NCI-H510A (cell line): ENCODE measurements at places on chromosomes 1 and 21.
A peak's percentile ranks its signal among the peaks of the same experiment; 100 is the strongest.

GRCh38 chr1:234586304-234586703 is 23.7 kb downstream of the IRF2BP2 start:
- no peak for DNase-seq

DNA sequence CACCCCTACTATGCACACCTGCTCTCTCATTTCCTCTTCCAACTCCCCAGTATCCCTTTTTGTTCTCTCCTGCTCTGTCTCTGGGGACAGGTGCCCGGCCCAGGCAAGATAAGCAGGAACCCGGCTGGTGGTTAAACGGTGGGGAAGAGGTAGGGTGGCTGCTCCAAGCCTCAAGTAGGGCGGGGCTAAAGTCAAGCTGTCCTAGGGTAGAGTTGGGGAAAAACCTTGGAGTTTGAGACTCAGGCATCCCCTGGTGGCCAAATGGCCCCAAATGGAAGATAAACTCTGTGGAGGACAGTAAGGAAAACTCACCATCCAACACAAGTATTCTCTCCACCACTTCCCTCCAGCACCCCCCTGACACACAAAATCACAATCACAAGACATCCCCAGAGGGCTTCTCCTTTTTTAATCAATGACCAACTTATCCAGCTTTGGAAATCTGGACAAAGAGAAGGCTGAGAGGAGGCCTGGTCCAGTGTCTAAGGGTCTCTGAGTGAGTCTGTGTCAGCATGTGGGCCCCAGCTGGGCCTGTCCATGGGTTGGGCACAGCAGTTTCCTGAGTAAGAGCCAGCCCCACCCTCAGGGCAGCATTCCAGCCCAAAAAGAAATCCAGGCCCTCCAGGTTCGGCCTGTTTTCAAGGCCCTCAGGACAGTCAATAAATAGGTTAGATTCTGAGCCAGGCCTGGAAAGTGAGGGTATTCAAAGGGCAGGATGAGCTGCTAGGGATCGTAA is 9.8 kb downstream of the POMGNT1 start:
- no peak for DNase-seq

- no peak for DNase-seq
These were observed 2.7 kb downstream of the IFNAR2 start for GRCh38 chr21:33232291-33233034.

- DNase-seq = no peak
These were observed 23.7 kb downstream of the DHX9 start for GRCh38 chr1:182862827-182863226.

- DNase-seq = no peak
These were observed 2.5 kb downstream of the CNR2 start for GRCh38 chr1:23910553-23911246.

GRCh38 chr1:21786640-21787039 is 3.7 kb upstream of the USP48 start:
- no peak for DNase-seq

GRCh38 chr1:209430821-209431259 is 152.7 kb upstream of the CAMK1G start:
- DNase-seq = no peak

DNA sequence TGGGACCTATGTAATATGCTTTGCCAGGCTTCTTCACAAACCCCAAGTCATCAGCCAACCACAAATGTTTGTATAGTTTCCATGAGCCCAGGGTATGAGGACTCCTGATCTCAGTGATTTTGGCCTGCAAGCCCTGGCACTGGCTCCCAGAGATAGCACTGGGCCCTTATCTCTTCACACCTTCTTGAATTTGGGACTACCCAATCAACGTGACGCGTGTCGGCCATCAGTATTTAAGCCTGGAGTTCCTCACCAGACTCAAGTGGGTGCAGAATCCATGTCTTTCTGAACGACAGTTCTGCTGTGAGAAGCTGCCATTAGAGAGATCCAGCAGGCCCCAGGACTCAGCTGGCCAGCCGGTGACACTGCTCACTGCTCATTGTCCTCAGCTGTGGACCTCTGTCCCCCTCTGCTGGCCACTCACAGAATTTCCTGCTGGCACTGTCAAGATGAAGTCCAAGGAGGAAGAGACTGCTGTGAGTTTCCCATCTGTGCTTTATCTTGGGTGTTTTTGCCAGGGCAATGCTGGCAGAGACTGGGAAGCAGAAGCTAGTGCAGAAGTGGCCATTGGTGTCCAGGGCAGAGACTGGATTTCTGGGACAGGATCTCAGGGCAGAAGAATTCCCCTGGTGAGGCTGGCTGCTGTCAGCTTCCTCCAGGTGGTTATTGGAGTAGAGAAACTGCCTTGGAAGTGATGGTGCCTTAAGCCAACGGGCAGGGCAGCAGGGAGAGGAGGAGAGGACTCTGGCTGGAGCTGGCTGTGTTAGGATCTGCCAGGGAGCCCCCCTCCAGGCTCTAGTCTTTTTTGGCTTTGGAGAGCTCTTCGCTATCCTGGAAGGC is 28.4 kb downstream of the TMCC2 start:
- peak; percentile 52 for DNase-seq

DNA sequence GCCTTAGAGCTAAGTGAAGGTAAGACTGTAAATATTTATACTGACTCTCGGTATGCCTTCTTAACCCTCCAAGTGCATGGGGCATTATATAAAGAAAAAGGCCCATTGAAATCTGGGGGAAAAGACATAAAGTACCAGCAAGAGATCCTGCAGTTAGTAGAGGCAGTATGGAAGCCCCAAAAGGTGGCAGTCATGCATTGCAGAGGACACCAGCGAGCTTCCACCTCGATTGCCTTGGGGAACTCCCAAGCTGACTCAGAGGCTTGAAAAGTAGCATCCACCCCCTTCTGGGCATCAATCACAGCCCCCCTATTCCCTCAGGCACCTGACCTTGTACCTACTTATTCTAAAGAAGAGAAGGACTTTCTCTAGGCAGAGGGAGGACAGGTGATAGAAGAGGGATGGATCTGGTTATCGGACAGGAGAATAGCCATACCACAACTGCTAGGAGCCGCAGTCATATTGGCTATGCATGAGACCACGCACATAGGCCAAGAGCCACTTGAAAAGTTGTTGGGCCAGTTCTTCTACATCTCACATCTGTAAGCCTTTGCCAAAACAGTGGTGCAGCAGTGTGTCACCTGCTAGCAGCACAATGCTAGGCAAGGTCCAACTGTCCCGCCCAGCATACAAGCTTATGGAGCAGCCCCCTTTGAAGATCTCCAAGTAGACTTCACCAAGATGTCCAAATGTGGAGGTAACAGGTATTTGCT is 19.4 kb downstream of the PLA2G2F start:
- DNase-seq = peak; percentile 87

- DNase-seq = no peak
These were observed 62.1 kb downstream of the GNG12 start for GRCh38 chr1:67771152-67771551.

GRCh38 chr1:180966744-180967536 is 54.2 kb downstream of the KIAA1614 start:
- no peak for DNase-seq

DNA sequence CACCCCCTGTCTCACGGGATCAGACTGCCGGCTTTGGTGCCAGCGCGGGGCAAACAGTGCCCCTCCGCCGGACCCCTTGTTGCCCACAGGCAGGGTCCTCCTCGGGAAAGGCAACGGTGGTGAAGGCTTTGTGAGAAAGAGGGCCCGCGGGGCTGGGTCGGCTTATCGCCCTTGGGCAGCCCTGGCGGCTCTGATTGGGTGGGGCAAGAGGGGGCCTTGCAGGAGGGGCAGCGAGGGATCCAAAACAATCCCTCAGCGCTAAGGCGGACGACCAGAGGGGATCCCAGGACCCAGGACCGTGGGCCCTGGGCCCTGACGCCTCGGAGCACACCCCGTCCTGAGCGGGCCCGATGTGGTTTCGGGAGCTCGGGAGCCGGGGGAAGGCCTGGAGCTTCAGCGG is 3.9 kb upstream of the ZNF678 start:
- no peak for DNase-seq

- peak; percentile 85 for DNase-seq
These were observed 1.1 kb downstream of the BCAR3 start for GRCh38 chr1:93680420-93681100.

DNA sequence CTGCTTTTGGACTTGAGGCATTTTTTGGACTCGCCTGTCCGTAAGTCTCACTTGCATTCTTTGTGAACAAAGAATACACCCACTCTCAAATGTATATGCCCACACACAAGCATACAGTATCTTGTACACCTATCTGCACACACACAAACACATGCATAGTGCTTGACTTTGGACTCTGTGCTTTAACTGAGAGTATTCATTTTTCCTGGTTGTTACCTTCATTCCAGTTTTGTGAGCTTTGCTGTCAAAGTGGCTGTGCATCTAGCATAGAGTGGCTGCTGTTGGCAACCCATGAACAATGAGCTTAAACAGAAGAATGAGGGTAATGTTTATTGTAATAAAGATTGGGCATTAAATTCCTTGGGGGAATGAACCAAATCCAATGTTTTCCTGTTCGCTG is 199.0 kb downstream of the PDE4B start:
- no peak for DNase-seq

GRCh38 chr1:90773812-90774211 is 56.7 kb upstream of the BARHL2 start:
- DNase-seq = no peak

DNA sequence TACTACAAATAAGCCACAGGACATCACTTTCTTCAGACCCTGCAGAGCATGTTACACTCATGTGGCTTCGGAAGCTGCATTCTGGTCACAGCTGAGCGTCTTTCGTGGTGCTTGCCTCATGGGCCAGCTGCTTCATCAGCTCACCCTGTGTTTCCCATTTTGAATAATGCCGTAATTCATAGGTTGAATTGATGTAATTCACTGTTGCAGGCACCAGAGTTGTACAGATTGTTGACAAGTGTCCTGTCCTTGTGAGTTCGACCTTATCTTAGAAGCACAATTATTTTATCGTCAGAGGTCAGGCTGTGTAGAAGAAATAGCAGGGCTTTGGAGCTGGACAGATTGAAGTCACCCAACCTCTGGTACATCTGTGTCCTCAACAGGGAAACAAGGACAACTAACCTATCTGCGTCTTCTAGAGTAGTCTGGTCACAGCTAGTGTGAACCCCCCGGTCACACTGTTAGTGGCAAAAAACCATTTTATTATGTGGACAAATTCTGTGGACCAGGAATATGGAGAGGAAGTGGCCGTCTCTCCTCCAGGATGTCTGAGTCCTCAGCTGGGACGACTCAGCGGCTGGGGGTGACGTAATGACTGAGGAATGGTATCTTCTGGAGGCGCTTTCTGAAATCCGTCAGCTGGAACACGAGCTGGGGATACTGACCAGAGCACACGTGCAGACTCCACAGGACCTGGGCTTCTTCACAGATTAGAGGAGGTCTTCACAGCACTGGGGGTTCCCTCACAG is 17.8 kb downstream of the PKNOX1 start:
- no peak for DNase-seq

DNA sequence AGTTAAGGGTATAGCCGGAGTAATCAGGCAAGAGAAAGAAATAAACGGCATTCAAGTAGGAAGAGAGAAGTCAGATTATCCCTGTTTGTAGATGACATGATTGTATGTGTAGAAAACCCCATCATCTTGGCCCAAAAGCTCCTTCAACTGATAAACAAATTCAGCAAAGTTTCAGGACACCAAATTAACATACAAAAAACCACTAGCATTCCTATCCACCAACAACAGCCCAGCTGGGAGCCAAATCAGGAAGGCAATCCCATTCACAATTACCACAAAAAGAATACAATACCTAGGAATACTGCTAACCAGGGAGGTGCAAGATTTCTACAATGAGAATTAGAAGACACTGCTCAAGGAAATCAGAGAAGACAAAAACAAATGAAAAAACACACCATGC is 45.3 kb downstream of the MAST2 start:
- DNase-seq = no peak

DNA sequence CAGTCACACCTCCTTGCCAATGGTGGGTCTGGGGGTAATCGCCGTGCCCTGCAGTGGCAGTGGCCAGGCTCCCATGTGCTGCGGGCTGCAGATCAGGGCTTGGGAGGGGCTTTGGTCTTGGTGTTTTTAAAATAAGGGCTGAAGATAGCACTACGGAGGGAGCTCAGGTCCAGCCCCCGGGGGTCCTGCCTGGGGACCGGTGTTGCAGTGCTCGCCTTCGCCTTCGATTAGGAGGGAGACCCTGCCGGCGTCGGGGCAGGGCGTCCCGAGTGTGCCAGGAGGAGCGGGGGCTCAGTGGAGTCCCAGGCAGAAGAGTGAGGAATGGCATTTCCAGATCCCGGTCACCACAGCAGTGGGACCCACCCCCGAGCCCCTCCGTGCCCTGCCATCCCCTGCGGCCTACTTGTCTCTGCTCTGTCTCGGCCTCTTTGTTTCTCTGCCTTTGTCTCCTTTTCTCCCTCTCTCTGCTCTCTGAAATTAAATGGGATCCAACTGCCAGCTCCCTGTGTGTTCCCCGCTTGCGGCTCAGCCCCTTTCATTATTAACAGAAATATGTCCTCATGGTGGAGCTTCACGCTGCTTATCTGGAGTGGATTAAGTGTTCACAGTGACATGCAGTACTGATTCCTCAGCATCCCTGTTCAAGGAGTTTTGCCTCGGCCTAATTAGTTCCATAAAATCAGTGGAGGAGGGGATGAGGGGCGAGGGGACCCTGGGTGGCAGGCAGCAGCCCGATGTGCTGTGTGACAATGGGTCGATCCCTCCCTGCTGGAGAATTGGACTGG is 44.4 kb downstream of the DMRTB1 start:
- no peak for DNase-seq

- no peak for DNase-seq
These were observed 185.1 kb downstream of the LRRC7 start for GRCh38 chr1:69752831-69753230.

DNA sequence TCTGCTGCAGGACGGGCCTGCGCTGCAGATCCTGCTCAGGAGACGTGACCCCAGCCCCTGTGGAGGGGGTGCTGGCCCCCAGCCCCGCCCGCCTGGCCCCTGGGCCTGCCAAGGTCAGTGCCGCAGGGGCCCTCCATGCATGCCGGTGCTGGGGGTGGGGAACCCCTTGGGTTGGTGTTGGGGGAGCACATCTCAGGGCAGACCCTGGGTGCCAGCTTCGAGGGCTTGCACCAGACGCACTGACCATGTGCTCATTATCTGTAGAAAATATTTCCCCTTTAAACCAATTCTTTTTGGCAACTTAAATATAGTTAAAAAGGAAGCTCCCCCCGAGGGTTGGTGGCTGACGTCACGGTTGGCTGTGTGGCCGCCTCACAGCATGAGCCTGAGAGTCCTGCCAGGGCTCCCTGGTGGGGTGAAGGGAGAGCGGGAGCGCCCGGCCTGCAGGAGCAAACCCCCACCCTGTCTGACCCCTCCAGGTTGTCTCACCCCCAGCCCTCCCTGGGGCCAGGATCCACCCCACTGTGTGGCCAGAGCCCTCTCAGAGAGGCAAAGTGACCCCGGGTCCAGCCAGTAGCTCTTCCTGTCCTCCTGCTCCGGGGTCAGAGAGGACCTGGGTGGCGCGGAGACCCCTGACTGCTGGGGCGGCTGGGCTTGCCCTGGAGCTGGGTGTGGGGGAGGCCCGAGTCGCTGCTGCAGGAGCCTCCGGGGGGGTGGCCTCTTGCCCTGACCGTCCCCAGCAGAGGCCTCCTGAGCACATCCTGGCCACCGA is 5.3 kb upstream of the PFKL start:
- no peak for DNase-seq

- no peak for DNase-seq
These were observed 5.4 kb upstream of the TNFRSF25 start for GRCh38 chr1:6471086-6471969.

GRCh38 chr1:169914531-169914930 is 20.8 kb upstream of the SCYL3 start:
- DNase-seq = no peak
